Panc1 (cell line): ENCODE measurements at places on chromosomes 5 and 9. TPM values are rescaled to one million over a fixed set of nuclear protein-coding genes. Genes with fewer than 3 reads are reported as not detected.

The UNC5A gene
- total RNA-seq = 0.13 TPM

The SPINK4 gene
- total RNA-seq = not detected

- no peak for DNase-seq
Observed at GRCh38 chr5:172837640-172838039, 3.6 kb downstream of the ERGIC1 start.

The ZFYVE16 gene
- 54.6 TPM for total RNA-seq

- peak; percentile 56 for DNase-seq
Observed at GRCh38 chr5:27008604-27009539, 29.5 kb downstream of the CDH9 start.

- no peak for DNase-seq
Observed at GRCh38 chr5:131262953-131263541, 806 bp upstream of the CDC42SE2 start.

DNA sequence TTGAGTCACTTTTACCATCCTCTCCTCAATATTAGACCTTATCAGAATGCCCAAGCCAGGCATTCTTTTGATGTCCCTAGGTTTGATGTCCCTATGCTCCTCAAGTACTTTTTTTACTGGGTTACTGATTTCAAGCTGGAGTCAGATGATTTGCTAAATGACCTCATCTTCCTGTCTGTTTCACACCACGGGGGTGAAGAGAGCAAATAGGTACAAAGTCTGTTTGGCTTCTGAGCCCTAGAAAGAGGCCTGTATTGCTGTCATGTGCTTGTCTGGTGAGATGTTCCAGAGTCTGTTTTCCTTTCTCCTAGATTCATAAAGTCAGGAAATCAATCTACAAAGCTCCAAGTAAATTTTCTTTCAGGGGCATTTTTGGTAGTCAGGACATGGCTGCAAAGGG is 12.7 kb upstream of the DAB2 start:
- no peak for DNase-seq

DNA sequence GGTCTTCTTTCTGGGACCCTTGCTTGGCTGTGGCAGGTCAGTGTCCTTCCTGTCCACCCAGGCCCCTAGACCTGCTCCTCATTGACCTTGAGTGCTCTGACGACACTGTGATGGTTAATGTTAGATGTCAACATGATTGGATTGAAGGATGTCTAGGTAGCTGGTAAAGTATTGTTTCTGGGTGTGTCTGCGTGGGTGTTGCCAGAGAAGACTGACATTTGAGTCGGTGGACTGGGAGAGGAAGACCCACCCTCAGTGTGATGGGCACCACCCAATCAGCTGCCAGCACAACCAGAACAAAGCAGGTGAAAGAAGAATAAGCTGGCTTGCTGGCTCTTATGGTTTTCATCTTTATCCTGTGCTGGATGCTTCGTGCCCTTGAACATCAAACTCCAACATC is 74.5 kb downstream of the CFAP90 start:
- DNase-seq = no peak

The CTXN3 gene
- not detected for total RNA-seq

DNA sequence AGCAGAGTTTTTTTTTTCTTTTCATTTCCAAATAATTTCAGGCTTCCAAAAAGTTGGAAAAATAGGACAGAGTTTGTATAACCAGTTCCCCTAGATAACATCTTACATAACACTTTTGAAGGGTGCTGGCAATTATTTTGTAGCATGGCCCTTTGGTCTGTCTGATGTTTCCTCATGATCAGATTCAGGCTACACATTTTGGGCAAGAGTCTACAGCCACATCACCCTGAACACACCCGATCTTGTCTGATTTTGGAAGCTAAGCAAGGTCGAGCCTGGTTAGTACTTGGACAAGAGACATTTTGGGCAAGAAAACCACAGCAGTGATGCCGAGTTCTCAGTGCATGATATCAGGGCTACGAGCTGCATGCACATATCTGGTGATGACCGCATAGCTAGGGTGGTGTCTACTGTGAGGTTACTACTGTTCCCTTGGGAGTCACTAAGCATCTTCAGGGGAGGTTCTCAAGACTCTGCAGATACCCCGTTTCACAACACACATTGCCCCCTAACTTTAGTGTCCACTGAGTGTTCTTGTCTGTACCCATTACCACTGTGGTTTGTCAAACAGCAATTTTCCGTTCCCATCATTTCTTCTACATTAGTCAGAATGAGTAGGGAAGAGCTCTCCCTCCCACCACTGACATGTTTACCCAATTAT is 86.2 kb downstream of the TTC39B start:
- DNase-seq = no peak

The SPINK6 gene
- not detected for total RNA-seq

DNA sequence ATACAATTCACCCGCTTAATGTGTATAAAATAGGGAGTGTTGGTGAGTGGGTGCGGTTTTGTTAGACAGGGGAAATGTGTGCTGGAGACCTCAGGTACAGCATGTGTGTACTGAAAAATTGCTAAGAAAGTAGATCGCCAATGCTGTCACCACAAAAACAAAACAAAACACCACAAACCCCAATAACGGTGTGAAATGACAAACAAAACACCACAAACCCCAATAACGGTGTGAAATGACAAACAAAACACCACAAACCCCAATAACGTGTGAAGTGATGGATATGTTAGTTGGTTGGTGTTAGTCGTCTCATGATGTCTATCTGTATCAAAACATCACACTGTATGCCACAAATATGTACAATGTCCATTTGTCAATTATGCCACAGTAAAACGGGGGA is 14.2 kb upstream of the GFPT2 start:
- no peak for DNase-seq

GRCh38 chr5:158914008-158915000 is 185.4 kb downstream of the EBF1 start:
- DNase-seq = no peak

- no peak for DNase-seq
Observed at GRCh38 chr9:127449332-127449966, 1.8 kb downstream of the RPL12 start.

The ECM2 gene
- not detected for total RNA-seq

DNA sequence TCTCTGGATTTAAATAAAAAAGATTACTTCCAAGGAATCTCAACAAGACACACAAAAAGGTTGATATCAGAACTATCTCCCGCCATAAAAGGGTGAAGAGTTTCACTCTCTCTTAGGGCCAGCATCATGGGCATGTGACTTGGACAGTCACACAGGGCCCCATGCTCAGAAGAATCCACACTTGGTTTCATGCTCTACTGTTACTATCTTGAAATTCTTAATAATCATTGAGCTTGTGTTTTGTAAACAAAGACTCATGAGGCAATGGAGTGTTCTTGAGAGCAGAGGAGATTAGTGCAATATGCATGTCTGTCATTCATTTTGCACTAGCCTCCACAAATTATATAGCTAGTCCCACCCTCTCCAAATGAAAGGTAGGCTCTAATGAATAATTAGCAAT is 58.4 kb downstream of the HMHB1 start:
- DNase-seq = no peak

The TAF1L gene
- total RNA-seq = not detected

GRCh38 chr9:114003351-114003750 is 74.7 kb downstream of the AMBP start:
- no peak for DNase-seq

DNA sequence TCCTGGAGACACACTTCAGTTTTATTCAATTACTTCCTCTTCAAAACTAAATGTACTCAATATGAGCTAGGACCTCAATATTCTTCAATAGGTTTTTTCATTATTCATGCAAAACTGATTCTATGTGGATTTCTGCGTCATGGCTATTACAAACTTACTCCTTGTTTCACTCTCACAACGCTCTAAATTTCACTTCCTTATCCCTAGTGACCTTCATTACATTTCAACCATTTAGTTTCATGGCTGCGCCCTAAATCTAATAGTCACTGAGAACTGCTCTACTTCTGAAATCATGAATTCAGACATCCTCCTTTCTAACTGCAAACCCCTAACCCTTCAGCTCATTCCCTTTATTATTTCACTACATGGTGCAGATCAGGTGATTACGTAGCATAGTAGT is 93.9 kb downstream of the SLC25A46 start:
- DNase-seq = no peak

DNA sequence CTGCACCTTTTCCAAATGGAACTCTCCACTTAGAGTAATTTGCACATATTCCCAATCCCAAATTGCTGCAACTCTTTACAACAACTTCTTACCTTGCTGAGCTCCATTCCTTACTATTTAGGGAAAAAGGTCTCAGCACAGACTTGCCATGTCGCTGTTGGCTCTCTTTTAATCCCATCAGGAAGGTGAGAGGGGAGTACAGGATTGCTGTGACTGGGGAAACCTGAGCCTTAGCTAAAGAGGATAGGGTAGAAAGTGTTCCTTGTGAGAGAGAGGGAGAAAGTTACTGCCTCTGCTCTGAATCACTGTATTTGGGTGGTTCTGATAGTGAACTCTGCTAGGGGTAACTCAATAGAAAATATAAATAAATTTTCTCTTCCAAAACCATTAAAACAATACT is 43.7 kb upstream of the GABRA1 start:
- no peak for DNase-seq

DNA sequence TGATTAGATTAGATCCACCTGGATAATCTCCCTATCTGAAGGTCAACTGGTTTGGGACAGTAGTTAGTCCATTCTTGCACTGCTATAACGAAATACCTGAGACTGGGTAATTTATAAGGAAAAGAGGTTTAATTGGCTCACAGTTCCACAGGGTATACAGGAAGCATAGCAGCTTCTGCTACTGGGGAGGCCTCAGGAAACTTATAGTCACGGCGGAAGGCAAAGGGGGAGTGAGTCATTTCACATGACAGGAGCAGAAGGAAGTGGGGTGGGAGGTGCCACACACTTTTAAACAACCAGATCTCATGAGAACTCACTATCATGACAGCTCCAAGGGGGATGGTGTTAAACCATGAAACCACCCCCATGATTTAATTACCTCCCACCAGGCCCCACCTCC is 9.9 kb downstream of the C9orf40 start:
- no peak for DNase-seq

- no peak for DNase-seq
Observed at GRCh38 chr5:135240781-135241360, 158.2 kb downstream of the MACROH2A1 start.

DNA sequence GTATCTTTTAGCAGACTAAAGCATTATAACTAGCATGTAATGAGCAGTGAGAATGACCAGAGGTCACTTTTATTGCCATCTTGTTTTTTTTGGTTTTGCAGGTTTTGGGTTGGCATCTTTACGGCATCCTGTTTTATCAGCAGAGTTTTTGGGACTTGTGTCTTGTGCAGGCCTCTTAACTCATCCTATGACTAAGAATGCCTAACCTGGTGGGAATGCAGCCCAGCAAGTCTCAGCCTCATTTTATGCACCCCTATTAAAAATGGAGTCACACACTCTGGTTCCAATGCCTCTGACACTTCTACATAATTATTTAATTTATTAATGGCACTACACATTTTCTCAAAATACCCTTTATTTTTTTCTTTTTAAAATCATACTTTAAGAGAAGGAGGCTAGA is 726.5 kb upstream of the RIOK2 start:
- DNase-seq = no peak

- DNase-seq = no peak
Observed at GRCh38 chr5:60332244-60333004, 367.5 kb downstream of the DEPDC1B start.

The RPL7A gene
- total RNA-seq = 1,104 TPM

The HTR1A gene
- total RNA-seq = not detected

DNA sequence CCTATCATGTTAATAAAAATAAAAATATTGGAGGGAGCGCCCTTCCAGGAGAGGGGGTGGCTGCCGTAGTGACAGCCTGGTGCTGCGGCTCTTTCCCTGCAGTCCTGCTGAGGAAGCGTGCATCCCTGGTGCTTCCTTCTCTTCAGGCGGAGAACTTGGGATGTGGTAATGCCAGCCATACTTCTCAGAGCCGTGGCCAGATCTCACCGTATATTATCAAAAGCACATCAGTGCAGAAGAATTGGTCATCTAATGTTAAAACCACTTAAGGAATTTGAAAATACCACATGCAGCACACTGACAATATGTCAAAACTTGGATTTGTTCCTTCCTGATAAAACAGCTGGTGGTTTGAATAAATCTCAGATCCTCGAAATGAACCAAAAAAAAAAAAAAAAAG is 17.7 kb downstream of the C9orf40 start:
- no peak for DNase-seq

GRCh38 chr5:147621016-147621415 is 111.1 kb upstream of the DPYSL3 start:
- no peak for DNase-seq

The ZNF879 gene
- 5.9 TPM for total RNA-seq

- DNase-seq = no peak
Observed at GRCh38 chr9:357560-357959, 142.9 kb downstream of the DOCK8 start.

DNA sequence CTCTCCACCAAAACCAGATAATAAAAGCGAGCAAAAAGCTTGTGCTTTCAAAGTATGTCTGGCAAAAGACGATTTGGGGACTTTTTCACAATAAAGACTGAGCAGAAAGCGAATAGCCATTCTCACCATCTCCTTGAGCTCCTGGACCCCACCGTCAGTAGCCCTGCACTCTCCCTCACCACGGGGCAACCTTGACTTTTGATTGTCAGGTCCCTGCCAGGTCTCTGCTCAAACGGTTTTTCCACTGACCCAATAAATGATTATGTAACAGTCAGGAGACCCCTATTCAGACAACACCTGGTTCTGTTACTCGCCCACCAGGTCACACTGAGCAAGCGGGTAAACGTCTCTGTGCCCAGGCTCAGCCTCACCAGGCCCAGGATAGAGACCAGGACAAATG is 131.3 kb downstream of the MVB12B start:
- DNase-seq = no peak
